Right lobe of liver (tissue), 6 donors: ENCODE measurements at places on chromosomes 16 and 17.

- DNase-seq, result peak; percentile 85
Measured at GRCh38 chr17:21511363-21512195, 135.4 kb downstream of the KCNJ12 start.

DNA sequence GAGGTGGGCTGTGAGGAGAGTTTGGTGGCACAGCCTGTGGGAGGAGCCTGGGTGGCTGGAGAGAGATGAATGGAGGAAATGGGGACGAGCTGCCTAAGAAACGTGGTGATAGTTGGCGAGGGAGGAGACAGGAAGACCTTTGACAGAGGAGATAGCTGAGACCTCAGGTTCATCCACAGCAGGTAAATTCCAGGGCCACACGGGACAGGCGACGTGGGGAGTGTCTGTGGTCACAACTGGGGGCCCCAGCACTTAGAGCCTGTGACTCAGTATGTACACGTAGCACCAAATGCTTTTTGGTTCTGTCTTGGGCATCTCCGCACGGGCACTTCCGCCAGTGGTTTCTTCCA is 7.7 kb downstream of the MINK1 start:
- DNase-seq, result no peak

DNA sequence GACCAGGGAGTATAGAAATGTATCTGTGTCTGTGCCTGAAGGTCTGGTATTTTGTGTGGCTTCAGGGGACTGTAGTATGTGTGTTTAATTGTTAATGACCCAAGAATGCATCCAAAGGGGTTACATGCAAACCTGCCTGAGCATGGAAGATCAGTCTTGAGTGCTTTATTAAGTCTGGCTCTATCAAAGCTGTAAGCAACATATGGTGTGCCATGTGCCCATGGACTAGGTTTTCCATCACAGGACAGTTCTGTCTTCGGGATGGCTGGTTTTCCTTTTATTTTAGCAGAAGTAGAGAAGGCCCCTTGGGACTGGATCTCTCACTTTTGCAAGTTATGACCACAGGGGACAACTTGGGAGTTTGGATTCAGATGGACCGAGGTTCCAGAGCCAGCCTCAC is 18.2 kb downstream of the RBFOX1 start:
- no peak for DNase-seq

DNA sequence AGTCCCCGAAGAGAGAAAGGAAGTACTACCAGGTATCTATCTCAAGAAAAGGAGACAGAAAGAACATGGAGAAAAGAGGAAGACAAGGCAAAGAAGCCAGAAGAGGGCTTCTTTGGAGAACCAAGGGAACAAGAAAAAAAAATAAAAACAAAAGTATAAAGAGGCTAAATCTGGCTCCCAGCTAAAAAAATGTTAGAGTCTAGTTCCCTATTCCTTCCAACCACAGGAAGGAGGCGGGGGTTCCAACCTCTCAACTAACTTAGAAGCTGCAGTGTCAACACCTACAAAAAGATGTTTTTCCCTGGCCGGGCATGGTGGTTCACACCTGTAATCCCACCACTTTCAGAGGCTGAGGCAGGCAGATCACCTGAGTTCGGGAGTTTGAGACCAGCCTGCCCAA is 13.4 kb downstream of the UTP6 start:
- DNase-seq, result no peak

DNA sequence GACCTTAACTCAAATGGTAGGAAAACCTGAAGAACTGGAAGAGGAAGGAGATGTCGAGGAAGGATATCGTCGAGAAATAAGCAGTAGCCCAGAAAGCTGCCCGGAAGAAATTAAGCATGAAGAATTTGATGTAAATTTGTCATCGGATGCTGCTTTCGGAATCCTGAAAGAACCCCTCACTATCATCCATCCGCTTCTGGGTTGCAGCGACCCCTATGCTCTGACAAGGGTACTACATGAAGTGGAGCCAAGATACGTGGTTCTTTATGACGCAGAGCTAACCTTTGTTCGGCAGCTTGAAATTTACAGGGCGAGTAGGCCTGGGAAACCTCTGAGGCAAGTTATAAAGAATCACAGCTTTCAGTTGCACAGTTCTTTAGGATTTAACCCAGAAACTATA is 15.5 kb downstream of the ERCC4 start:
- no peak for DNase-seq

- no peak for DNase-seq
Measured at GRCh38 chr17:4585638-4585994, 1.3 kb downstream of the SMTNL2 start.

DNA sequence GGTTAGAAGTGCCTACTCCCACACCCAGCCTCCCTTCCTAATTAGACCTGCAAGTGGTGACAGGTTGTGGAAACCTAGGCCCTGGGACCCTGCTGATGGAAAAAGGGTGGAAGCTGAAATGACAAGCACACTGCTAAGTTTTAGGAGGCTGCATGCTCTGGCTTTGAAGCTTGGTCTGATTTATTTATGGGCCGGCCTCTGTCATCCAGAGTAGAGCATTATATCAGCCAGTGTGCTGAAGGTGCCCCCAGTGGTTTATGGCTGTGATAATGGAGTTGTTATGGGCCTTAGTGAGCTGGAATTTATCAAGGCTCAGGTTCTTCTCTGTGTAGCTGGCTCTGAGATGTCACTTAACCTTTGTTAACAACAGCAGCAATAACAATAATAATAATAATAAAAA is 142.6 kb downstream of the UTP18 start:
- DNase-seq, result peak; percentile 4

GRCh38 chr17:81977211-81977808 is at the start of gene ASPSCR1:
Gene ASPSCR1, plus strand, starts transcription at chr17:81977629. Its CDS starts 18 bp downstream, at chr17:81977647.
- peak; percentile 94 for DNase-seq

DNA sequence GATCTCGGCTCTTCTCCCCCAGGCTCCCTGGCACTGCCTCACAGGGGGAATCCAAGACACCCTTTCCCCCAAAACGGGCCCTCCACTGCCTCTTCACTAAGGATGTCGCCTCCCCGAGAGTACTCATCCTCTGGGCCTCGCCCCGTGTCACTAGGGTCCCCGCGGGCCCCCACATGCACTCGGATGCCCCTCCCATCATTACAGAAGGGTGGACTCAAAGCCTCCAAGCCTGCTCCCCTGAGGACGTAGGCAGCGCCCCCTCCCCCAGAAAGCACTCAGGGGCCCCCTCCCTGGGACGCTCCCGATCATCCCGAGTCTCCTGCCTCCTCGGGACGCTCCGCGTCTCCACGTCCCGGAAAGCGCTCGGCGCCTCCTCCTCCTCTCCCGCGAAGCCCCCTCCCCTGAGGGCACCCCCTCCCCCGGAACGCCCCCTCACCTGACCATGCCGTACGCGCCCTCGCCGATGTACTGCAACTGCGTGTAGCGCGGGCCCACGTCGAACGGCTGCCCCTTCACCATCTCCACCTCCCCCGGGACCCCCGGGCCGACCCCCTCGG is 338 bp downstream of the MAPK3 start:
- no peak for DNase-seq

- DNase-seq, result no peak
Measured at GRCh38 chr17:34249061-34249460, 6.0 kb upstream of the CCL2 start.

- no peak for DNase-seq
Measured at GRCh38 chr16:16052916-16053315, 103.5 kb downstream of the ABCC1 start.

DNA sequence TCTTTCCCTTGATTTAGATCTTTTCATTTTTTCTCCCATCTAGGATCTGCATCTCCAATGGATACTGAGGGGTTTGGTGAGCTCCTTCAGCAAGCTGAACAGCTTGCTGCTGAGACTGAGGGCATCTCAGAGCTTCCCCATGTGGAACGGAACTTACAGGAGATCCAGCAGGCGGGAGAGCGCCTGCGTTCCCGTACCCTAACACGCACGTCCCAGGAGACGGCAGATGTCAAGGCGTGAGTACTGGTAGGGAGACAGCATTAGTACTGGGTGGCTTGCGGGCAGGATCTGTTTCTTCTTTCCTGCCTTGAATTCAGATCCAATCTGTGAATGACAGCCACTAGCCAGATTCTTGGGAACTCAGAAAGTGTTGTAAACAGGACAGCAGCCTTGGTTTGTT is 18.3 kb downstream of the NUP93 start:
- no peak for DNase-seq

GRCh38 chr17:61128661-61129115 is 271.0 kb upstream of the TBX2 start:
- no peak for DNase-seq

- no peak for DNase-seq
Measured at GRCh38 chr16:49499869-49500610, 126.4 kb downstream of the C16orf78 start.

DNA sequence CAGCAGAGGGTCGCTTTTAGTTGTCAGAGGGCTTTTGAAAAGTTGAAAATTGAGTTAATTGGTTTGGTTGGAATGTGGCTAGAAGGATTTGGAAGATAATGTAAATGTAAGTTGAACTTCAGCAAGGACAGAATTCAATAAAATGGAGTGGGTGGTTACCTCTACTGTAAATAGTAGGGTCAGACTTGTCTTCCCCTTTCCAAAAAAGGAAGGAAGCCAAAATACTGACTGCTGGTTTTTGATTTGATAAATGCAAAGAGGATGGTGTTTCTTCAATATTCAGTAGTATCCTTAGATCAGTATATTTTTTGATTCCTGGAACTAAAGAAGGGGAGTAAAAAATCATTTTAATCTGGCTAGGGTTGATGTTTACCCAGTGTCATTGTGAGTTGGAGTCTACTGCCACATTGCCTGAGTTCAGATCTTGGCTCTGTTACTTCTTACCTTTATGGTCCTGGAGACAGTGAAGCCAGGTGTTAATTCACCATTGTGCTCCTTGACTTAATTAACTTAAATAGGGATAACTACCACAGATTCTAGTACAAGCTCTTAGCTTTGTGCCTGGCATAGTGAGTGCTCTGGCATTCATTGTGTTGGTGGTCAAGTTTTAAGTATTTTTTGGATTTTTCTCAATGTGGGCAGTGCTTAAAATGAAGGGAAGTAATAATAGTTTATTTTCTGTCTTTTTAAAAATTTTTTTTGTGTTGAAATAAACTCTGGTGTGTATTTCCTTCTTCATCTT is 4.4 kb downstream of the HAPSTR1 start:
- no peak for DNase-seq
